Endodermal cell (in vitro differentiated cells): ENCODE measurements at places on chromosomes 4 and X.

- H3K4me1 ChIP-seq, result no peaks in the 10 kb centered on the region
- no peaks in the 10 kb centered on the region for H3K27me3 ChIP-seq
- H3K4me3 ChIP-seq, result no peak overlapping the region
- H3K27ac ChIP-seq, result no peak overlapping the region
Measured at GRCh38 chrX:120401301-120401700, 39.4 kb downstream of the ATP1B4 start.

- H3K27ac ChIP-seq, result no peak overlapping the region
- no peaks in the 10 kb centered on the region for H3K27me3 ChIP-seq
- no peaks in the 10 kb centered on the region for H3K4me1 ChIP-seq
- peak; percentile 75 for DNase-seq
- H3K36me3 ChIP-seq, result no peaks in the 10 kb centered on the region
Measured at GRCh38 chr4:124262211-124263179, 450.0 kb downstream of the ANKRD50 start.

- DNase-seq, result no peak
- H3K4me1 ChIP-seq, result no peaks in the 10 kb centered on the region
- peak overlapping the region; percentile 44 for H3K27ac ChIP-seq
- H3K4me3 ChIP-seq, result no peak overlapping the region
- no peaks in the 10 kb centered on the region for H3K27me3 ChIP-seq
Measured at GRCh38 chr4:153281476-153281875, 63.0 kb upstream of the MND1 start.

DNA sequence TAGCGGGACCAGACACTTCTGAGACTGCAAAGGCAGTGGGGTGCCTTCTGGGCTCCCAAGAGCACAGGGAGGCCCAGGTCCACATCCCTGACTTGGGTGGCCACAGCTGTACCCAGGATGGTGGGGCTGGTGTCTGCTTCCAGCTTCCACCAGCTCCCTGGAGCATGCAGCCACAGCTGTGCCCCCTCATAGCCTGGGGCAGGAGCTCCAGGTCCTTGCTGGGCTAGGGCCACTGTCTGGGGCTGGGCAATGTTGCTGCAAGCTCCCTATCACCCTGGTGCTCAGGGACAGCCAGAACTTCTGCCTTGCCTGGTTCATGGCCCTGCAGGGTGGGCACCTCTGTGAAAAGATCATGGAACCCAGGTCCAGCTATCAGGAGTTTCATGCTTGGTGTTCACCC, 673.9 kb downstream of the SH3BGRL start:
- no peak overlapping the region for H3K4me3 ChIP-seq
- no peak overlapping the region for H3K27ac ChIP-seq
- no peak for DNase-seq
- H3K4me1 ChIP-seq, result no peaks in the 10 kb centered on the region
- H3K36me3 ChIP-seq, result no peaks in the 10 kb centered on the region

DNA sequence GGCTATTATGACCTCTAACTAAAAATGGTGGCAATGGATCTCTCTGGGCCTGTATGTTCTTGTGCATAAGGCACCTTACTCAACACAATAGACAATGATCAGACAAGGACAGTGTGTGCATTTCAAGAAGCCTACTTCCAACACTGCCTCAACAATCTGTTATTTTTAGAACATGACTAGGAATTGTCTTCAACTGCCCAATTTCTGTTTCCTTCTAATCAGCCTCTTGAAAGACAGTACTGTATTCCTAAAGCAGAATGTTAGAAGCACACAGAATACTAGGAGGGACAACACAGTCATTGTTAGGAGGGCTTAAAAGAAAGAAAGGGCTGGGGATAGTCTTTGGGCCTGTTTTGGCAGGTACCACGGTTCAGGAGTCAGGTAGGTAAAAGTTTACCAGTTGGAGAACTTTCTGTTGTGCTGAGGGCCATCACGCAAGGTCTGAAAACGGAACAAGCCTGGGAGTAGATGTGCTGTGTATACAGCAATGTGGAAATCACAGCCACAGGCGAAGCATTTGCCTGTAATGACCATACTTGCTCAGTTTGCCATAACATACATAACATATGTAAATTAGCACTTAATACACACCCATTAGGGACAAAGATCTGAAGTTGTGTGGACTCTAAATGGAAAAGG, 100.8 kb upstream of the ATXN3L start:
- no peak for DNase-seq
- no peaks in the 10 kb centered on the region for H3K4me1 ChIP-seq
- no peak overlapping the region for H3K27ac ChIP-seq
- no peaks in the 10 kb centered on the region for H3K27me3 ChIP-seq
- no peak overlapping the region for H3K4me3 ChIP-seq
- no peaks in the 10 kb centered on the region for H3K36me3 ChIP-seq

DNA sequence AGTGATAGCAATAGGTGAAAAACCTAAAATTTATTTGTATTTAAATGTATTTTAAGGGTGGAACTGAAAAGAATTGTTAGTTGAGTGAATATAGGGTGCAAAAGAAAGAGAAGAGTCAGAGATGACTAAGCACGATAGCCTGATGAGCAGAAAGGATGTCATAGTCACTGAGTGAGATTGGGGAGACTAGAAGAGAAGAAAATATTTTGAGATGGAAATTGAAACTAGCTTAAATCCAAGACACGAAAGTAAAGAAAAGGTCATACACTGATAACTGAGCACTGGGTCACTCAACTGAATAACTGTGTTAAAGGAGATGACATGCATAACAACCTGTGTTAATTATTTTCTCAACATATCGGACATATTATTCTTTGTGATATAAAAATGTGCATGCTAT, 55.5 kb downstream of the SPANXN4 start:
- DNase-seq, result no peak
- no peak overlapping the region for H3K4me3 ChIP-seq

GRCh38 chr4:105440890-105441289, 33.0 kb downstream of the PPA2 start:
- no peak overlapping the region for H3K27ac ChIP-seq
- H3K4me1 ChIP-seq, result no peaks in the 10 kb centered on the region

DNA sequence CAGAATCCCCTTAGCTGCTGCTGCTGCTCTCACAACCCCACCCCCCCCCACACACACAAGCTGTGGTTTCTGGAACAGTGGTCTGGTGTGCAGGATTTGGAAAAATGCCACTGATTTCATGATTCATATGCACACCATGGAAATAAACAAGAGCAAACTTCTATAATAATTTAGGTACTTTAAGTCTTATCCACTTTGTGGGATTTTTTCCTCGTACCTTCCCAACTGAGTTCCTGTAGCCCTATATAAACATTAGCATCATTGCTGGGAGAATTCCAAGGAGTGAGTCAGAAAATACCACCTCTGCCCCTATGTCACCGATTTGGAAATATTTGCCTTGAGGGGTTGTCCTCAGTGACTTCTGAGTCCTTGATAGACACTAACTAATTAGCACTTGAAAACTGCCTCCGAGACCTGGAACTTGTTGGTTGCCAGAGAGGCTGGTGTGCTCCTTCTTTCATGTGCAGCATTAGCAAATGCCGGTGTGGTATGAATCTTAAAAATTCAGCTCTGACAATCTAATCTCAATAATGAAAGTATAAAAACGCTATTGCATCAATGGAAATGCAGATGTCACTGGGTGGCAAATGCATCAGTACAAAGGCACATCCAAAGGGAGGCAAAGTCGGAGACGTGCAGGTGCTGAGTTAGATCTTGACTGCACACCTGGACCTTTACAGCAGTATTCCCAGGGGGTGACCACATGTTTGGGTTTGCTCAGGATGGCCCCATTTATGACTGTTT, 61.8 kb downstream of the CPE start:
- H3K36me3 ChIP-seq, result peaks cover 13% of the 10 kb centered on the region
- peak overlapping the region; percentile 50 for H3K27ac ChIP-seq
- H3K4me3 ChIP-seq, result no peak overlapping the region
- DNase-seq, result peak; percentile 55
- H3K4me1 ChIP-seq, result no peaks in the 10 kb centered on the region

DNA sequence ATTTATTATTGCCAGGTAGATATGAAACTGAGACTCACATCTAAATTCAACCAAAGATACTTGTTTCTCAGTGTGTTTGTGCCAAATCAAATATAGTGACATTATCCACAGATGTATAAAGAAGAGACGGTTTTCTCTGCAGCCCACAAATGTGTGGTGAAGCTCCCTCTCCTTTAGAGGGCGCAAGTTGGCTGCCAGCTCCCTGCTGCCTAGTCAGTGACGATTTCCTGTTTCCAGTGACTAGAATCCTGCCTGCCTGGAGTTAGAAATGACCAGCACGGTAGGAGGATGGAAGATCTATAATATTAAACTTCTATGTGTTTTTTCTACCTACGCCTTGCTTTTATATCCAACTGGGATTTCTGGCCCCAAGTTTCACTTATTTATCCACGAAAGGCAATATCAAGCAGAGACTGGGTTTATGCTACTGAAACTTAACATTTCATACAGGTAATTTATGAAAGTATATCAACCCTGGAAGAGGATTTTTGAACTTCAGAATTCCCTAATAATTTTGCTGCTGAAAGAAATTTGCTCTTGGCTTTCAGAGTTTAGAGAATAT, 1793.7 kb upstream of the TENM3 start:
- no peaks in the 10 kb centered on the region for H3K27me3 ChIP-seq
- H3K4me3 ChIP-seq, result peak overlapping the region; percentile 39
- DNase-seq, result peak; percentile 84

- peak overlapping the region; percentile 84 for H3K27ac ChIP-seq
- no peaks in the 10 kb centered on the region for H3K27me3 ChIP-seq
- peaks cover 7% of the 10 kb centered on the region for H3K4me1 ChIP-seq
- peak; percentile 68 for DNase-seq
Measured at GRCh38 chr4:7805533-7806337, 133.9 kb downstream of the AFAP1 start.

- no peak overlapping the region for H3K27ac ChIP-seq
- H3K27me3 ChIP-seq, result no peaks in the 10 kb centered on the region
- H3K36me3 ChIP-seq, result no peaks in the 10 kb centered on the region
- no peak for DNase-seq
- peaks cover 12% of the 10 kb centered on the region for H3K4me1 ChIP-seq
Measured at GRCh38 chr4:158796370-158797140, 27.7 kb downstream of the FNIP2 start.

DNA sequence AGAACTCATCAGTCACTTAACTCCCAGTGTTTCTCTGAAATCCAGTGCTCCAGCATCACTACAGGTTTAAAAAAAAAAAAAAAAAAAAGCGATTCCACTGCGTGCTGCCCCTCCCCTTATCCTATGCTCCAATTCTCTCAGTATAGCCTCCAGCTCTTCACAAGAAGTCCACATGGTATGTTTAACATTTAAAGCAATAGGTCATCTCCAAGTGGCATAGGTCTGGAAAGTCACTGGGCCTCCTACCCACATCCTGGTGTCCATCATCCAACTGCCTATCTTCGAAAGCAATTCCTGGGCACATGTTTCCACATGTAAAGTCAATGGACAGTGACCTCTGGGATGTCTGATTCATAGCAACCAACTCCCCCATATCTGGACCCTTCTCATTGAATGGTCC, 66.5 kb upstream of the MAP3K15 start:
- H3K36me3 ChIP-seq, result no peaks in the 10 kb centered on the region
- no peaks in the 10 kb centered on the region for H3K4me1 ChIP-seq
- H3K27ac ChIP-seq, result no peak overlapping the region
- no peak overlapping the region for H3K4me3 ChIP-seq

DNA sequence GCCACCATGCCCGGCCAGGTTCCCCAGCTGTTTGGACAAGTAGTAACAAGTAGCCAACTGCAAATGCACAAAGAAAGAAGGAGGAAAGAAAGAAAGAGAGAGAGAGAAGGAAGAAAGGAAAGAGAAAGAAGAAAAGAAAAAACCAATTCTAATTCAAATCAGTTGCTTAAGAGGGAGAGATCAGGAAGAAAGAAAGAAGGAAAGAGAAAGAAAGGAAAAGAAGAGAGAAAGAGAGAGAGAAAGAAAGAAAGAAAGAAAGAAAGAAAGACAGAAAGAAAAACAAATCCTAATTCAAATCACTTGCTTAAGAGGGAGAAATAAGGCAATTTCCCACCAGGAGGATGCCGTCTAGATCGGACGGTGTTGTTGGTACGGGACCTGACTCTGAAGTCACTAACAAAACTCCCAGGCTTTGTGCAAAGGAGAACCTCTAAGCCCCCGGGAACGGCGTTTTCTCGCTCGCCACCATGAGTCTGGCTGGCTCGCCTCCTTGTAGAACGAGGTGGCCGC, 95.5 kb upstream of the PPP2R3B start:
- no peaks in the 10 kb centered on the region for H3K27me3 ChIP-seq
- H3K27ac ChIP-seq, result no peak overlapping the region
- no peak for DNase-seq

DNA sequence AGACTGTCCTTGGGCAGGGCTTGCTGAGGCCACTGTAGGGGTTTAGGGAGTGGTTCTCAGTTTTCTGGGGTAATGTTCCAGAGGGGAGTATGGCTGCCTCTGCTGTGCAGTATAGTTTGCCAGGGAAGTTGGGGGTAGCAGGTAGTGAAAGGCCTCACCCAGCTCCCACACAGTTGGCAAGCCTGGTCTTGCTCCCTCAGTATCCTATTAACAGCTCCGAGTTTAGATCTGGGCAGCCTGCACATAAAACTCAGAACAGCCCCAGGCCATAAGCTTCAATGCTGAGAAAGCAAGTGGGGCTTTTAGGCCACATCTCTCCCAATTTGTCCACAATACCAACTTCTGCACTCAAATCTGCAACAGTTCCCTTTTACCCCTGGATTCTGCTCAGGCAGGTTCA, 205.2 kb downstream of the GALNTL6 start:
- H3K4me1 ChIP-seq, result peaks cover 5% of the 10 kb centered on the region
- no peak for DNase-seq
- H3K4me3 ChIP-seq, result no peak overlapping the region

- no peak overlapping the region for H3K4me3 ChIP-seq
- H3K4me1 ChIP-seq, result no peaks in the 10 kb centered on the region
- no peaks in the 10 kb centered on the region for H3K36me3 ChIP-seq
- no peaks in the 10 kb centered on the region for H3K27me3 ChIP-seq
- H3K27ac ChIP-seq, result no peak overlapping the region
- no peak for DNase-seq
Measured at GRCh38 chr4:36316607-36317006, 35.2 kb downstream of the DTHD1 start.

DNA sequence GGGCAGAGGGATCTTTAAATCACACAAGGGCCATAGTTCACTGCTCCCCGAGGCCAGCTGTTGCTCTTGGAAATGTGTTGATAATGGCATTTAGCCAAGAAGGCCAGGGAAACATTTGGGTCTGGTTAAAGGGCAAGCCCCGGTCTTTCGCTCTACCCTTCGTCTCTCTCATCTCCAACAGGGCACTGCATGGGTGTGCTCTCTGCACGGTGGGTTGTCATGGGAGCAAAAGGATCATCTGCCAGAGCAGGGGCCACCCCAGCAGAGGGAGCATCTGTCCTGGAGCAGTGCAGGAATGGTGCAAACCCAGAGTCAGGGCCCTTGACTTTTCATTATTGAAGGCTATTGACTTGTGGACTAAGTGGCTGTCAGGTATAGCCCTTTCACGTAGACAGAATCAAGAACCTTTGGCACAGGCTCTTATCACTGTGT, 22.7 kb upstream of the PGRMC2 start:
- H3K4me3 ChIP-seq, result no peak overlapping the region
- H3K4me1 ChIP-seq, result no peaks in the 10 kb centered on the region
- H3K36me3 ChIP-seq, result no peaks in the 10 kb centered on the region
- no peak overlapping the region for H3K27ac ChIP-seq

DNA sequence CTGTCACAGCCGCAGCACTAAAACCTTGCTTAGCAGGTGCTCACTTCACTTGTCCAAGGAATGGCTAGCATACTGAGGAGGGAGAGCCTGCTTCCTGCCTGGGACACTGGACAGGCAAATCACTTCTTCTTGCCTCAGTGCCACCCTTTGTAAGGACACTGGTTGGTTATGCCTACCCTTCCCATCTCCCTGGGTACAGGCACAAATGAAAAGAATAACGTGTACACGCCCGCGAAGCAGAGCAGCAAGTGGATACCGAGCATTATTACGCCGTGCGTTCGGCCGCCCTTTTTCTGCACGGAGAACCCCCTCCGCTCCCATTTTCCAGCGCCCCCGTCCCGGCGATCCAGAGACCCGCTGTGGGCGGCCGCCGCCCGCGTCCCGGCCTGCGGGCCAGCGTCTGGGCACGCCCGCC, 338 bp upstream of the KLHL2 start:
- H3K4me3 ChIP-seq, result peak overlapping the region; percentile 86
- no peak for DNase-seq
- peaks cover 40% of the 10 kb centered on the region for H3K27me3 ChIP-seq
